ENCODE measurements at places on chromosomes 13 and 19. TPM values are rescaled to one million over a fixed set of nuclear protein-coding genes. Genes with fewer than 3 reads are reported as not detected.

GRCh38 chr19:28615966-28616365 lies 597.0 kb downstream of the UQCRFS1 start:
- no peaks in the 10 kb centered on the region for H3K36me3 ChIP-seq
- no peaks in the 10 kb centered on the region for H3K27me3 ChIP-seq
- H3K4me3 ChIP-seq, result no peak overlapping the region

- H3K4me3 ChIP-seq, result no peak overlapping the region
- no peak for DNase-seq
- H3K36me3 ChIP-seq, result no peaks in the 10 kb centered on the region
- H3K27ac ChIP-seq, result no peak overlapping the region
- no peaks in the 10 kb centered on the region for H3K27me3 ChIP-seq
Observed at GRCh38 chr13:50794226-50794625, 49.3 kb downstream of the DLEU7 start.

- no peak for DNase-seq
- no peaks in the 10 kb centered on the region for H3K27me3 ChIP-seq
- no peak overlapping the region for H3K4me3 ChIP-seq
- H3K36me3 ChIP-seq, result no peaks in the 10 kb centered on the region
Observed at GRCh38 chr13:19056355-19056880, 125.2 kb downstream of the TUBA3C start.

The PRTN3 gene
- not detected for total RNA-seq

DNA sequence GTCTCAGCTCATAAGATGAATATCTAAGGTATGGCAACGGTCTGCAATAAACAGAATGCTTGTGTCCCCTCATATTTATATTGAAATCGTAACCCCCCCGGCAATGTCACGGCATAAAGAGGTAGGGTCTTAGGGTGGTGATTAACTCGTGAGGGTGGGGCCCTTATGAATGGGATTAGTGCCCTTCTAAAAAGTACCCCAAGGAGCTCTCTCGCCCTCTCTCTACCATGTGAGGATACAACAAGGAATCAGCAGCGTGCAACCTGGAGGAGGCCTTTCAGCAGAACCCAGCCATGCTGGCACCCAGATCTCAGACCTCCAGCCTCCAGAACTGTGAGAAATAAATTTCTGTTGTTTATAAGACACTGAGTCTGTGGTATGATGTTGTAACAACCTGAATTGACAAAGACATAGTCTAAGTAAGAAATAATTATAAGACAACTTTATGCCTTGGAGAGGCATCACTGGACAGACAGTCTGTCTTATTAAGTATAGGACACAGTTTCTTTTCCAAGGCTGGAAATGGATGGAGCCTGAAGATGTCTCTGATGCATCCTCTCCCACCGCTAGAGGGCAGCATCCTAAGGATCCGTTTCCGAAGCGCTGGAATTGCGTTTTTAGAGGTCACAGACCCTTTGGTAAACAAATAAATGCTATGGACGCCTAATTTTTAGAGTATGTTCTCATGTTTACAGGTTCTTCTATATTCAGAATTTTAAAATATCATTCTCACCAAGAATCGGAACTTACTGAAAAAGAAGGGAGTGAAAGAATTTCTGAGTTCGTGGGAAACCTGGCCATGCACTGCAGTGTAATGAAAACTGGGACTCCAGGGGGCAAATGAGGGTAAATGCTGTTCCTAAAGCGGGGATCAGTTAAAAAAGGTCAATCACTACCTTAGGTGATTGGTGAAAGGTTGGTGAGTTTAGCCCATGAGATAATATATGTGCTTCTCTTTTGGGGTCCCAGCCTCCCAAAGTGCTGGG lies 13.3 kb upstream of the LEUTX start:
- H3K27me3 ChIP-seq, result peaks cover 6% of the 10 kb centered on the region
- no peaks in the 10 kb centered on the region for H3K4me1 ChIP-seq
- no peak for DNase-seq

DNA sequence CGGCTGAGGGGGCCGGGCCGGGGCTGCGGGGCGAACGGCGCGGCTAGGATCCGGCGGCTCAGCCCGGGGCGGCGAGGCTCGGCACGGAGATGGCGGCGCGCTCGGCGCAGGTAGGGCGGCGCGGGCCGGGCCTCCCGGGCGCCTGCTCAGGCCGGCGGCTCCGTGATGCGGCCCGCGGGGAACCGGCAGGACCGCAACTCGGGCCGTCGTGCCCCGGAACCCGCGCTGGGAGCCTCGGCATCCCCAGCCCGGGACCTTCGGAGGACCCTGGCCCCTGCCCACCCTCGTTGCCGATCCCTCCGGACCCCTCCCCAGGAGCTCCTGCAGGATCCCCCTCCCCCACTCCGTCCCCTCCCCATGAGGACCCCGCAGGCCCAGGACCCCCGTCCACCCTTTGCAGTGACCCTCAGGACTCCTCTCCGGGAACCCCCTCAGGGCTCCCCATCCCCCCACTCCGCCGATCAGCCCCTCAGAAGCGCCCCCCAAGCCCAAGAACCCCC lies 304 bp downstream of the EVI5L start:
- H3K27me3 ChIP-seq, result no peaks in the 10 kb centered on the region
- no peak for DNase-seq
- H3K27ac ChIP-seq, result peak overlapping the region; percentile 51
- peaks cover 41% of the 10 kb centered on the region for H3K4me1 ChIP-seq
- H3K4me3 ChIP-seq, result peak overlapping the region; percentile 67
- no peaks in the 10 kb centered on the region for H3K36me3 ChIP-seq

- H3K27ac ChIP-seq, result no peak overlapping the region
- H3K36me3 ChIP-seq, result no peaks in the 10 kb centered on the region
- no peak overlapping the region for H3K4me3 ChIP-seq
- no peak for DNase-seq
Observed at GRCh38 chr19:39078436-39079200, 5.5 kb upstream of the ACP7 start.

DNA sequence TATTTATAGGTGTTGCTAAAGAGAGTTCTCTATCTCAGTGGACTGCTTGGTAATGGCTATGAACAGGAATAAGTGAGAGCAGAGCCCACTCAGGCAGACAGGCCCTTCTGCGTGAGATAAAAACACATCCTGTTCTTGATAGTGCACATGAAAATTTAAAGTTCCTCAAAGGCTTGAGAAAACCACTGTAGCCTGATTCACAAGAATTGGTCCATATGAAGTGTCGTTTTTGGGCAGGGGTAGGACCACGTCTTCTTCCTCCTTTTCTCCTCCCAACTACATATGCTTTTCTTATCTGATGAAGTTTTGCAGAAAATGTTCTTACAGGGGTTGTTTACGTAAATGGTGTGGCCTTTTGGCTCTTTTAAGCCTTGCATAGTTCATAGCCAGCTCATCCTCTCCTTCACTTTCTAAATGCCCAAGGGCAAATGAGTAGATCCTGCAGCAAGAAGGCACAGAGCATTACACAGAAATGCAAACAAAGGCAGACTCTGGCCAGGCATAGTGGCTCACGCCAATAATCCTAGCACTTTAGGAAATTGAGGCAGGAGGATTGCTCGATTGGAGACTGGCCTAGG lies 53.8 kb downstream of the RNF6 start:
- H3K27me3 ChIP-seq, result peaks cover 8% of the 10 kb centered on the region
- no peaks in the 10 kb centered on the region for H3K4me1 ChIP-seq
- no peak overlapping the region for H3K27ac ChIP-seq
- DNase-seq, result no peak

The NCAN gene
- not detected for total RNA-seq

DNA sequence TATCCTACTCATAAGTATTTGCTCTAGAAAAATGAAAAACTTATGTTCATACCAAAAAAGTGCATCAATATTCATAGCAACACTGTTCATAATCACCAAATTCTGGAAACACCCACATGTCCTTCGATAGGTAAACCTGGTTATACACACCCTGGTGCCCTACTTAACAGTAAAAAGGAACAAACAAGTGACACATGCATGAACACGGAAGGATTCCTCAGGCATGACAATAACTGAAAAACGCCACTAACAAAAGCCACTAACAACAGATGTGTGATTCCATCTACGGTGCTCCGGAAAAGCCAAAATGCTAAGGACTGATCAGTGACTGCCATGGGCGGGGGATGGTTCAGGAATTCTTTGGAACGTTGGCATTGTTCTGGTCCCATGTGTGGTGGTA lies 65.5 kb downstream of the STK24 start:
- H3K4me1 ChIP-seq, result peaks cover 91% of the 10 kb centered on the region
- DNase-seq, result no peak
- H3K27ac ChIP-seq, result no peak overlapping the region
- H3K36me3 ChIP-seq, result peaks cover 10% of the 10 kb centered on the region
- no peak overlapping the region for H3K4me3 ChIP-seq

- no peak for DNase-seq
- no peak overlapping the region for H3K4me3 ChIP-seq
- no peaks in the 10 kb centered on the region for H3K36me3 ChIP-seq
- H3K27ac ChIP-seq, result no peak overlapping the region
- H3K4me1 ChIP-seq, result peaks cover 8% of the 10 kb centered on the region
Observed at GRCh38 chr13:20492641-20493040, 33.0 kb downstream of the CRYL1 start.

The PLPPR3 gene
- not detected for total RNA-seq

- DNase-seq, result no peak
- H3K27me3 ChIP-seq, result no peaks in the 10 kb centered on the region
- no peak overlapping the region for H3K4me3 ChIP-seq
- no peak overlapping the region for H3K27ac ChIP-seq
- no peaks in the 10 kb centered on the region for H3K36me3 ChIP-seq
- H3K4me1 ChIP-seq, result peaks cover 41% of the 10 kb centered on the region
Observed at GRCh38 chr13:43058318-43058674, 34.9 kb downstream of the DNAJC15 start.

- no peak overlapping the region for H3K27ac ChIP-seq
- H3K27me3 ChIP-seq, result no peaks in the 10 kb centered on the region
- H3K4me1 ChIP-seq, result peaks cover under 1% of the 10 kb centered on the region
- DNase-seq, result no peak
Observed at GRCh38 chr13:85503797-85504196, 295.4 kb downstream of the SLITRK6 start.

The ZNF221 gene
- total RNA-seq, result 2.9 TPM

All from suprapubic skin (tissue), 4 donors.